ENCODE measurements at places on chromosomes 2 and 18. TPM values are rescaled to one million over a fixed set of nuclear protein-coding genes. Genes with fewer than 3 reads are reported as not detected.

Gene LOXHD1
- total RNA-seq = not detected

Gene TUBB8B
- total RNA-seq = not detected

Gene ANKRD62
- total RNA-seq = 0.10 TPM

Gene SCN2A
- 4.4 TPM for total RNA-seq

Gene TSN
- total RNA-seq = 57.6 TPM
